ENCODE measurements at places on chromosomes 1 and 21.

- no peak for DNase-seq
These were observed 19.9 kb upstream of the SAMD11 start for GRCh38 chr1:903721-904271.

DNA sequence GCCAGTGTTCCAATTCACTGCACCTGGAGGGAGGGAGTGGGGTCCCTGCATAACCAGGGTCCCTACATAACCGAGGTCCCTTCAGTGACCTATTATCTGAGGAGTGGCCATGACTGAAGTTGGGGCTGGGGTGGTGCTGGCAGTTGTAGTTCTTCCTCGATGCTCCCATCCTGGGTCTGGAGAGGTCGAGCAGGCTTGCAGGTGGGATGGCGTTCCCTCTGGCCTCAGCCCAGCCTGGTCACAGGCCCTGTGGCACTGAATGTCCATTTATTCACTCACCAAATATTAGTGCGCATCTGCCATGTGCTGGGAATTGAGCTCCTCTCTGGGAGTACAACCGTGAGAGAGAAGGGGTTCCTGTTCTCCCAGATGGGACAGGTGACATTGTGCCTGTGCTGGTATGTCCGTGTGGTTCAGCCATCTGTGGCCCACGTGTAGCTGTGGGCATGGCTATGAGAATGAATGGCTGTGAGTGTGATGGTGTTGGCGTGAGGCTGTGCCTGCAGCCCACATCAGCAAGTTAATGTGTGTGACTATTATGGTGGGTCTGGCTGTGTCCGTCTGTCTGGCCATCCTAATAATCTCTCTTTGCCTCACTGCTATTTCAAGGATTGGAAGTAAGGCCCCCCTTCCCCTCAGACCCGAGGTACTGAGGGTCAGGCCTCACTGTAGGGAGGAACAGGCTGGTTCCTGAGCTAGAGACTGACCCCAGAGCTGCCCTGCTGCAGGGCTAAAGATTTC is 3.9 kb upstream of the SLC6A9 start:
- no peak for DNase-seq

GRCh38 chr1:209512821-209513220 is 70.7 kb upstream of the CAMK1G start:
- DNase-seq: no peak

DNA sequence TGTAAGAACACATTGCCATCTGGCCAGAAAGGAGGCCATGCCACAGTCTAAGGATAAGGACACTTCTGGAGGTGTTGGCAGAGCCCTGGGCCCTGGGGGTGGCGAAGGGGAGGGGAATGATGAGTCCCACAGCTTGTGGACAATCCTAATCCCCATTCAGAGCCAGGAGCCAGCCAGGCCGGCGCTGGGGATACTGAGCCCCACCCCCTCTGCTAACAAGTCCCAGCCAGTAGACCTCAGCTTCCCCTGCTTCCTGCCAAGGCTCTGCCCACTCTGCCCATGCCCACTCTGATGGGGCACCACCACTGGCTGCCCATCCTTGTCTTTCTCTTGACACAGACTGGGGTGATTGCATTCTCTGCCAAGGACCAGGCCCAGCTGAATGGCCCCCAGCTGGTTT is 71.9 kb downstream of the NAV1 start:
- no peak for DNase-seq

DNA sequence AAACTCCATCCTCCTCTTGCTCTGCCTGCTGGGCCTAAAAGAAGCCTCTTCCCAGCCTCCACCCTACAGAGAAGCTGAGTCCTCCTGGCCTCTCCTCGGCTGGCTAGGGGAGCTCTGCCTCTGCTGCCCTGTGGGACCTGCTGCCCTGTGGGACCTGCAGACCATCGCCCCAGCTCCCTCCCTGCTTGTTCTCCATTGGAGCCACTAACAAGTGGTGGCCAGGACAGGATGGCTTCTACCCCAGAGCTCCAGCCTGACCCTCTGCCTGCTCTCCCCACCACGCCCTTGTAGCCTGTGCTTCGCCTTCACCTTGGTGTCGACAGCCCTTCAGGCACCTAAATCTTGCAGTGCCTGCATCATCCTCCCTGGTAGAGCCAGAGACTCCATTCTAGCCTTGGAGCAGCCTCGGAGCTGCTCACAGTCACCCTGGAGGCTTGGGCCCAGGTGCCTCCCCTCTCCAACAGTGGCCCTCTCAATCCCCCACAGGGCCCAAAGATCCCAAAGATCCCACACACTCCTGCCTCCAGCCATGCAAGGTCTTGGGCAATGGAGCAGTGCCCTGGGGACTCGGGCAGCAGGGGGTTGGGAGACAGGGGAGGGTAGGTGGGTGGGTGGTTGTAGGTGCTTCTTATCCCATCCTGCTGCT is 3.0 kb downstream of the EPS8L3 start:
- no peak for DNase-seq

DNA sequence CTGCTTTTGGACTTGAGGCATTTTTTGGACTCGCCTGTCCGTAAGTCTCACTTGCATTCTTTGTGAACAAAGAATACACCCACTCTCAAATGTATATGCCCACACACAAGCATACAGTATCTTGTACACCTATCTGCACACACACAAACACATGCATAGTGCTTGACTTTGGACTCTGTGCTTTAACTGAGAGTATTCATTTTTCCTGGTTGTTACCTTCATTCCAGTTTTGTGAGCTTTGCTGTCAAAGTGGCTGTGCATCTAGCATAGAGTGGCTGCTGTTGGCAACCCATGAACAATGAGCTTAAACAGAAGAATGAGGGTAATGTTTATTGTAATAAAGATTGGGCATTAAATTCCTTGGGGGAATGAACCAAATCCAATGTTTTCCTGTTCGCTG is 199.0 kb downstream of the PDE4B start:
- DNase-seq: no peak

- no peak for DNase-seq
These were observed 485.9 kb downstream of the LMO4 start for GRCh38 chr1:87814573-87814972.

GRCh38 chr1:67371681-67372080 is 58.5 kb downstream of the SERBP1 start:
- no peak for DNase-seq
